Cerebellum (tissue), 4 donors: ENCODE measurements at places on chromosomes 1 and 21.

GRCh38 chr1:204725821-204726448 is 40.4 kb upstream of the LRRN2 start:
- DNase-seq: no peak

DNA sequence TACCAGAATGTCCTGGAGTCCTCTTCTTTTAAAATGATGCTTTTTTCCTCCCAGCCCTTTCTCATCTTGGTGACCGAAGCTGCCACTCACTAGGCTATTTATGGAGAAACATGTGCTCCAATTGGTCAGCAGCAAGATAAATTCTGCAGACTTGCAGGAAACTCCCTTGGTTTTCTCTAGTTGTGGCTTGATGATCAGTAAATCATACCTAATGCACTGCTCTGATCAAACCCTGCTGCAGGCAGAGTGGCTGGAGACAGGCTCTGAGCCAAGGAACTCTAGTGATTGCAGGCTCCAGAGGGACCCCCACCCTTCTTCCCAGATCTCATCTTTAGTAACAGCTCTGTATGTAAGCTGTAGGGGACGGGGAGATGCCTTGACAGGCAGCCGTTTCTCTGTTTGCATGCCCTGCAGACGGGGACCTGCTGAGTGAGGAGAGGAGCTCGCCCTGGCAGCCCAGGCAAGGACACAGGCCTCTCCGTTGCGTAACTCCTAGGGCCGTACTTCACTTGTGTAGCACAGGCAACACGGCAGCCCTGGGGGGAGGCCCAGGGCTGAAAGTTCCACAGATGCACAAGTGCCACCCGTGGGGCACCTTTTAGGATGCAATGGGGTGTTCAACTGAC is 14.5 kb downstream of the SLC6A17 start:
- DNase-seq: peak; percentile 64

DNA sequence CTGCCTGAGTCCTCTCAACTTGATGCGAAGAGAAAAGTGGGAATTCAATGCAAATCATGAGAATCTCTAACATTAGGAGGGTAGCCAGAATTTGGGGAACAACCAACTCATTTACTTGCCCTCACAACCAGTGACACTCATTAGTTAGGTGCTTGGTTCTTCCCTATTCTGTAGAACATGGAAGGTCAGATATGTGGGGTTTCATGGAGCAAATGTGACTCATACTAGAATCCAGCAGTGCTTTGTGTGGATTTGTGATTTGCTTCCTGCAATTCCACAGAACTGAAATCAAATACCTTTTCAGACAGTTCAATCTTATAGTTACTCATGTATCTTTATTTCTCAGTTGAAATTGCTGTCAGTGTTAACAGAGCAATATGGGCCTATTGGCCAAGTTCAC is 6.9 kb upstream of the ETV3 start:
- no peak for DNase-seq

DNA sequence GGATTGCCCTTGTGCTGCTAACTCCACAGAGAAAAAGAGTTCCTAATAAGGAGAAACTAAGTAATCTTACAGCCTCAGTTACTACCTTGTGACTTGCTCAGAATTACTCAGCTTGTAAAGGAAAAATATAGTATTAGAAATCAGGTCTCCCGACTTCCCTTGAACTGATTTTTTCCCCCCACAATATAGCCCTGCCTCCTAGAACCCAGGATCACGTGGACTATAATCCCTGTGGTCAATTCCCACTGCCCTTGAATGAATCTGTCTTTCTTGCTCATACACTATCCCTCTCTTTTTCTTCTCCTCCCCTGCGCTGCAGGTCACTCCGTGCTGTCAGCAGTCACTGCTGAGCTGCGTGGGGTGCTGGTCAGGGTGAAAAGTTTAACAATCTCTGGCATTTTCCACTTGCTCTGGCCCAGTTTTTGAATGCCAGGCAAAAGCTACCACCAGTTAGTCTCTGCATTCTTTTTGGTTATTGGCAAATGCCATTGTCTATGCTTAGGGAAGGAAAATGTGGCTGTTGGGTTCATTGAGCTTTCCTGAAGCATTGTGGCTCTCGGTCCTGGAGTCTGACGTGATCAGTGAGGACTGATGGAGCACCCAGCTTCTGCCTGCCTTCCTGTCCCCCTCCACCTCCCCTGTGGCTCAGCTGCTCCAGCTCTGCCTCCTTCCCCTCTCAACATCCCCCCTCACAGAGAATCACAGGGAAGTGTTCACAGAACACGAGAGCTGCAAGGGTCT is 1.9 kb upstream of the MYOC start:
- DNase-seq: no peak

DNA sequence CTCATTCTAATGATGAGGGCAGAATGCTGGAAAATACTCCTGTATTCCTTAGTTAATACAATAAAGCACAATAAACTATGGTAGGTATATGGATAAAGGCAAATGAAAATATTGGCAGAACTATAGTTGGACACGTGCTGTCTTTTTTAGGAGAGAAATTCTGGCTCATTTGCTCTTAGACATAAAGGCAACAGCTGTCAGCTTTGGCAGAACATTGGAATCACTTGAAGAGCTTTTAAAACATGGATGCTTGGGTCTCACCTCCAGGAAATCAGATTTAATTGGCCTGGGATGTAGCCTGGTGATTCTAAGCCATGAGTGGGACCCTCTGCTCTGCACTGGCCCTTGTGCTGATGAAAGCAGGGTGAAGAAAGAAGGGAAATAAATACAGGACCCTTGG is 9.9 kb downstream of the CRP start:
- DNase-seq: no peak

DNA sequence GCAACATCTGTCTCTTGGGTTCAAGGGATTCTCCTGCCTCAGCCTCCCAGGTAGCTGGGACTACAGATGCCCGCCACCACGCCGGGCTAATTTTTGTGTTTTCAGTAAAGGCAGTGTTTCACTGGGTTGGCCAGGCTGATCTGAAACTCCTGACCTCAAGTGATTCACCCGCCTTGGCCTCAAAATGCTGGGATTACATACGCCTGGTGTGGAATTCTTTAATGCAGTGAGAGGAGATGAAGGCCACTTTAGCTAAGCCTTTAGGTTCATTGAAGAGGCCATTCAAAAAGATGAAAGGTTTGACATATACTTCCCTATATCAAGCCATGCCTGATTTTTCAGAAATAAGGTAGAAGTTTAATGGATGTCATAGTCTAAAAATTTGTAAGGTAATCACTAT is 162.7 kb downstream of the ST6GALNAC3 start:
- no peak for DNase-seq

GRCh38 chr1:87130438-87130837 is 198.2 kb upstream of the LMO4 start:
- DNase-seq: no peak

GRCh38 chr1:226575739-226576378 is 27.3 kb downstream of the STUM start:
- DNase-seq: no peak

- no peak for DNase-seq
These were observed 212.0 kb downstream of the PRDM2 start for GRCh38 chr1:13911697-13912619.

DNA sequence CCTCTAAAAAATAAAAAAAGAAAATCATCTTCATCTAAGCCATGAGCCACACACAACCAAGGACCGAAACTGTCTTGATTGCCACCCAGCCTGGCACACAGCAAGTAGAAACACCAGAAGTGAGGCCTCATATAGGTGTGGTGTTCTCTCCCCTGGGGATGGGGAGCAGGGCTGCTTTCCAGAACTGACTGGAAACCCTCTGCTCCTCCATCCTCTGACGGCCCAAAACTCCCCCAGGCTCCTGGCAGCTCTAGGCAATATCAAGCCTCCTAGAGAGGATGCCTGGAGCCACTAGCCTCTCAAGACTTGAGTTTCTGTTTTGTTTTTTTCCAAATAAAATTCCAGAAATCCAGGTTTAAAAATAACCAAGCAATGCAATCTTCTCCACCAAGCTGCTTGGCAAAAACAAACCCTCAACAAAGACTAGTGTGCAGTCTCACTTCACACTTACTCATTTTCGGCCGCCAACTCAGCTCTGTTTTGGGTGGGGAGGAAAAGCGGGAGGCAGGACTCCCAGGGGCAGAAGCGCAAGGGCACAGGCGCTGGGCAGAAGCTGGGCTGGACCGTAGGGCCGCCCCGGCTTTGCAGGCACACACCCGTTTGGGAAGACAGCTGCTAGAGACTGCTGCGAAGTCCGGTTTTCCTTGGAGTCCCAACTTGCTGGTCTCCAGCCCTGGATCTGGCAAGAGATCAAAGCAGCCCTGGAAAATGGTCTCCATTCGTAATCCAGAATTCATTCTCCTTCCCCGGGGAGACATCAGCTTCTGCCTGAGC is 78.2 kb upstream of the CAPZB start:
- DNase-seq: no peak

DNA sequence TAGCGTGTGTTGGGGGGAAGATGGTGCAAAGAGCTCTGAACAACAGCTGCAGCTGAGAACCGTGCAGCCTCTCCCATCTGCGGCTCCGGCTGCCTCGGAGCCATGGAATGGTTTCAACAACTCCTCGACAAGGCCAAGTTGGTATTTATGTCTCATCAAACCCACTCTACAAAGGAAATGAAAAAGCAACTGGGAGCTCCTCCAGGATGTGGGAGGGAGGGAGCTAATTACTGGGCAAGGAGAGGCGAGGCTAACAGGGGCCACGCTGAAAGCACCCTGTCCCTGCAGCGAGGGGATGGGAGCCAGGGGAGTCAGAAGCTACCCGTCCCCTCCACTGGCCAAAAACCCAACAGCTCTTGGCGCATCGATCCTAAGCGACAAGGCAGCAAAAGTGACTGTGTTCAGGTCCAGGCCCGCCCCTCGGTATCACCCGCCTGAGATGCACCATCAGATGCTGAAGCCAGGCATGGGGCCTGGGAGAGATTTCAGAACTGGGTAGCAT is 63.1 kb downstream of the ACOT7 start:
- DNase-seq: peak; percentile 54

DNA sequence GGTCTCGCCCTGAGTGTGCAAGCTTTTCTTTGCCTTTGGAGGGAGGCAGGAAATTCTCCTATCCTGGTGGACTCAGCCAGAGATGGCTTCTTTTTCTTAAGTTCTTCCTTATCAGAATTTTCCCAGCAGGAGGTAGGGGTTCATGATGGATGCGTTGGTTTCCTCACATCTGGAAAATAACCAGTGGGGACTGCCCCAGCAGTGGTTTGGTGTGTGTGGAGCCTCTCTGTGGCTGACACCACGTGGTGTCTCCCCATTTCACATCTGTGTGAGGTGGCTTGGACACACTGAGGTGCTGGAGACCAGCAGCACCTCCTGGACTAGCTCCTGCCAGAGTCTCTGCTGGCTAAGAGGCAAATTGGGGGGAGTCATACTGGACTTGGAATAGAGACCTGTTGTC is 32.6 kb downstream of the B3GALT5 start:
- no peak for DNase-seq

DNA sequence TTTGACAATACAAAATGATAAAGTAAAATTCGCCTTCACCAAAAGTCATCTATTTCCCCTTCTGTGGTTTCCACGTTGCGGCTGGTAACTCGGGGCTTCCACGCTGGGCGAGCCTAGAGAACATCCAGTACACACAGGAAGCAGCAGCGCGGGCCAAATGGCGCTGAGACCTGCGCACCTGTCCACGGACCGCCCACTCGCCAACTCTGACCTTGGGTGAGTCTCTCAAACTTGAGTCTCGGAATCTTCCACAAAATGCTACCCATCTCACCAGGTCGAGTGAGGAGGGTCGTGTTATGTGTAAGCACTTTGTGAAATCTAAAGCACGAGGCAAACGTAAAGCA is 820 bp upstream of the TTF2 start:
- peak; percentile 6 for DNase-seq

- DNase-seq: no peak
These were observed 46.4 kb upstream of the TRABD2B start for GRCh38 chr1:48043622-48044021.

DNA sequence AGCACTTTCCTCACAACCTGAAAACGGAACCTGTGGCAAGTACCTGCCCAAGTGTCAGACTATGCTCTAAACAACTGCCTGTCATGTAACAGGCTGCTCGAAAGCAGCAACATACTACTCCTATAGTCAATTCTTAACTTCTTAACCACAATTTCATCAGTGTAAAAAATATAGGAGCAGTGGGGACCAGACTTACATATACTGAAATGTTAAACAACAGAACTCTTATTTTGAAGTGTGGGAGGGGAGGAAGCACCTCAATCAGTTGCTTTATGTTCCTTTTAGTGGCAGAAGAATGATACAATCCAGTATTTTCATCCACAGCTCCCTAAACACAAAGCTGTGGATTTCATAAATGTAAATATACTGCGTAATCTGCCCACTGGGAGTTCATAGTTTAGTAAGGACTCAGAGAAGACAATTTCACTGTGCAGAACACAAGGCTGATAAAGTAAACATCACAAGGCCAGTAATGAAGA is 44.2 kb downstream of the WLS start:
- DNase-seq: no peak

DNA sequence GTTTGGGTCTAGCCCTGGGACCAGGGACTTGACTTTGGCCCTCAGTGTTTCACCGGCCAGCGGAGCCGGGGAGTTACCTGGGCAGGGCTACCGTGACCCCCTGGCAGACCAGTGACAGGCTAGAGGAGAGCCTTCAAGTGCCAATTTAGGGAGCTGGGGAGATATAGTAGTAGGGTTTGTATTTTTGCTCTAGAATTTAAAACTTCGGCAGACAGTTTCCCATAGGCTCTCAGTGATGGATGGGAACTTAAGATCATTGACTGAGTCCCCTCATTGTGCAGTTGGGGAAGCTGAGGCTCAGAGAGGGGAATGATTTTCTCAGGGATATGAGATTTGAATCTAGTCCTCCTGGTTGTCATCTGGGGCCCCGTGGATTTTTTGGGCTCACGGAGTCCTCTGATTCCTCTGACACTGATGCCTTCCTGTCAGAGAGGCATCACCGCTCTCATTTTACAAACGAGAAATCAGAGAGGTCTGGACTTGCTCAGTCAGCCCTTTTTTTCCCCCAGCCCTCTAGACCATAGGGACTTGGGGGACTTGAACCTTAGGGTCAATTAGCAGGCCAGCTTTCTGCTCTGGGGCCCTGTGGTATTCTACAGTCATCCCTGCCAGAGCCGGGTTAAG is 58.3 kb upstream of the ACOT11 start:
- DNase-seq: no peak

GRCh38 chr1:208950206-208950605 is 633.3 kb upstream of the CAMK1G start:
- DNase-seq: no peak

DNA sequence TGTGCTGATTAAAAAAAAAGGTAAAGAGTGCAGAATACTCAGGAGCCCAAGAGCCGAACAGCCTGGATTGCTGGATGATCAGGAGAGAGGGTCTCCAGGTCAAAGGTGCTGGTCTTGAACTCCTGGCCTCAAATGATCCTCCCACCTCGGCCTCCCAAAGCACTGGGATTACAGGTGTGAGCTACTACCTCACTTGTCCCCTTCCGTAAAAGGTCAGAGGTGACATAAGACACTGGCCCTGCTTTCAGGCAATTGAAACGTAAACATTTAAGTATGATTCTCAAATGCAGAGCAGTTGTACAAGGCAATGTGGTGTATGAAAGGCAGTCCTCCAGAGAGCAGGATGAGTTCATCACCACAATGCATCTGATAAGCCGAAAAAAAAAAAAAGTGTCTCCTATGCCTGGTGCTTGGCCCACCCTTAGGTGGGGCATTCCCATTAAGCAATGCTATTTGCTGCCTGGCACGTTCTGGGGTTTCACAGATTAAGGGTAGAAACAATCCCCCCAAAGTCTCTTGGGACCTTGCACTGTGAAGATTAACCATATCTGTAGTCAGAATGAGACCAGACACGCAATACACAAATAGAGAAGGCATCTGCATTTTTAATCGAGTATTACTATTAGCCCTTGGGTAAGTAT is 47.7 kb downstream of the PARP1 start:
- DNase-seq: no peak
